ENCODE measurements at places on chromosomes 3 and 15.
A peak's percentile ranks its signal among the peaks of the same experiment; 100 is the strongest.

DNA sequence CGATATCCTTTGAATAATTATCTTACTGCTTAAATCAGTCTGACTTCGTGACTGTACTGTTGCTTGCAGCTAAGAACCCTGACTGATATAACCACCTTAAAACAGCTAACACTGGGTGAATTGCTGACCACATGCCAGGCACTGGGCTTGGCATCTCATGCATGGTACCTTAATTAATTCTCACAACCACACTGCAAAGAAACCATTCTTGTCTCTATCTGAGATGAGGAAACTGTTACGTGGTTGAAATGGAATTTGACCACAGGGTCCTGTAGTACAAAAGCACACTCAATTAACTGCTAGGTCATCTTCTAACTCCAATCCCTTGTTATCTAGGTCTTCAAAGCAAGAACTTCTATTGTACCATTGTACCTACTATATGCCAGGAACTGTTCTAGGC lies 92.7 kb upstream of the PRICKLE2 start:
- no peak for DNase-seq

GRCh38 chr15:74393423-74393822 lies 26.0 kb upstream of the CYP11A1 start:
- DNase-seq: no peak

DNA sequence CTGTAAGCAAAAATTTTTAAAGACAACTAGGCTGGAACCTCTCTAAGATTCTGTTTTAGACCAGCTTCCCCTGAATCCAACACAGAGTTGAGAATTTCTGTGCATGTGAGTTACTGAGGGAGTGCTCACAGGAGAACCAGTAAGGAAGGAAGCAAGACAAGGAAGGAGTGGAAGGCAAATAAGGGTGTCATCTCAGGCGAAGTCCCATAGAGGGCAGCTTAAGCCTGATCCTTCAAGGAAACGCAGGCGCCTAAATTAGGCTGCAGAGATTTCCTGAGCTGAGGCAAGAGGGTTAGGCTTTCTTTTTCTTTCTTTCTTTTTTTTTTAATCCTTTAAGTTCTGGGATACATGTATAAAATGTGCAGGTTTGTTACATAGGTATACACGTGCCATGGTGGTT lies 36.2 kb upstream of the COL6A6 start:
- peak; percentile 77 for DNase-seq

GRCh38 chr3:129015388-129016105 lies 14.4 kb downstream of the EFCC1 start:
- no peak for DNase-seq

DNA sequence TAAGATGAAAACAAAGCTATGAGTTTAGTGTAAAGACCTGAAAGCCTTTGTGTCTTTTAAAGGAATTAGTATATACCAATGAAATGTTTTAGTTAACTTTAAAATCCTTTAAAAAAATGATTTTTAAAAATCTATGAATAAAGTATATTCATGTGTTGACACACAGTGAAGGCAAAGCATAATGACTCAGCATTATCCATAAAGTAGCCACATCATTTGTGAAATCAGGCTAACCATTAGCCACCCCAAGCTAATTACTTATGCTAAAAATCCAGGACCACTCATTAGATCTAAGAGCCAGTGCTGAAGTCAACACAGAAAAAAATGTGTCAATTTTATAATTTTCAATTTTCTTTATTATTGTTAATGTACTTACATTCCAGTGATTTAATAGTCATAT lies 310.2 kb downstream of the TBC1D5 start:
- no peak for DNase-seq

DNA sequence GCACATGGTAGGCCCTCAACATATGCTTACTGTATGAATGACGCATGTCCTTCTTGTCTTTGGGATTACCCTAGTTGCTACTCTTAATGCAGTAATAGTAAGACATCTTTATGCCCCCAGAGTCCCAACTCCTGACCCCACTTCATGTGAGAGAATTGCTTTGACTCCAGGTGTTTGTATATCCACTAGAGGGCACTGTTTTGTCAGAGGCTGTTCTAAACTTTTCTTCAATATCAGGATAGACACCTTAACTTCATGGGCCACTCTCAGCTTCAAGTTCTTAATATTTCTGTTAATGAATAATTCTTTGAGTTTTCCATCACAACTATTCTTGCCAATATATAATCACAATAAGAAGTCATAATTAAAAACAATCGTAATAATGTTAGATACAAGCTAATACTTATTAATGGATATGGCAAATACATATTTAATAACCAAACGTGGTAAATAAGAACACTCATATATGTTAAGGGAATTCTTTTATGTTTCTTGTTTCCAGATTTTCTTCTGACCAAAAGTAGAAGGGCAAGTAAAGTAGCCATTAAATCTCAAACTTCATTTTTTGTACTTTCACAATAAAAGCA lies 337.2 kb upstream of the DNAJC19 start:
- no peak for DNase-seq

DNA sequence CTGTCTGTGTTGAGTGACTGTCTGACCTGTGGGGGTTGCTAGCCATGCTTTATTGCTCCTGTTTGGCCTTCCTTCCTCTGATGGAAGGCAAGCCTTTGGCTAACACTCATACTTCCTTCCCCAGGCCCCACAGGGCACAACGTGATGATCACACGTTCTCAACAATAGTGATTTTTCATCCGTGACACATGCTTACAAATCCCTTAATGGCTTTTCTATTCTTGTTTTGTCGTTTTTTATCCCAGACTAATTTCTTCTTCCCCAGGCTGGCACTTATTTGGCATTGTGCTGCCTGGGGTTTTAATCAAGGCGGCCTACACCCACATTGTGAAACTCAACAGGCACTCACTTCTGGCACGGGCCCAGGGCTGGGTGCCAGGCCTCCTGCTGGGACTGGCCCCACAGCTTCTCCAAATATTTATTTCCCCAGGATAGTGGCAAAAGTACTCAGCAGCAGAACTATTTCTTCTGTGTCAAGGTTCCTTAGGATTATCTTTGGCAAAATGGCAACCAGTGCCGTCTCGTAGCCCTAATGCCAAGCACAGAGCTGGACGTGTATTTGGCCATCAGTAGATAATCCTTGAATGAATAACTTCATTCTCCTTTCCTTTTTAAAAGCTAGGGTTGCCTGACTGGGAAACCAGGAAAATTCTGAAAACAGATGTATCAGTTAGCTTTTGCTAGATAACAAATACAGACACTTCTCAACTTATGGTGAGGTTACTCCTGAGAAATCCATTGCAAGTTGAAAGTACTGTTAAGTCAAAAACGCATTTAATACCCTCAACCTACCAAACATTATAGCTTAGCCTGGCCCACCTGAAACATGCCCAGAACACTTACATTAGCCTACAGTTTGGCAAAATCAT lies 30.6 kb downstream of the CMTM7 start:
- peak; percentile 74 for DNase-seq

- no peak for DNase-seq
These were observed 250.7 kb downstream of the FOXP1 start for GRCh38 chr3:71332813-71333212.

- DNase-seq: no peak
These were observed 67.7 kb downstream of the VPS13C start for GRCh38 chr15:61992518-61992917.

GRCh38 chr3:149421764-149422163 lies 44.3 kb upstream of the TM4SF1 start:
- no peak for DNase-seq

- no peak for DNase-seq
These were observed 62.2 kb downstream of the PLCH1 start for GRCh38 chr3:155682426-155683343.

- no peak for DNase-seq
These were observed 98.9 kb downstream of the LRRK1 start for GRCh38 chr15:101018016-101018415.

DNA sequence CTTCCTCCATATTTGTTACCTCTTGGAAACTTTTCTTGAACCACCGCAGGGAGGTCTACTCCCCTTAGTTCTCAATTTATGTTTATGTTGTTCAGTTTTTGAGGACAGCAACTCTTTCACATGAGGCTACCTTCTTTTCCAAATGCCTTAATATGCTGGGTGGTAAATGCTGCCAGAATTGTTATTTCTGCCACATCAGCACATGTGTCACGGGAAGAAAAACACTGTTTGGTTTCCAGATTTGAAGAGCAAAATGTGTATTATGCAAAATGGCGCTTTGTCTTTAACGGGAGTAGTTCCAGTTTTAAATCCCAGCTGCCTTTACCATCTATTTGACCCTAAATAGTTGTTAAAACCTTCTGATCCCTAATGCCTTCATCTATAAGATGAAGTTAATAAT lies 606.2 kb upstream of the TBL1XR1 start:
- no peak for DNase-seq

DNA sequence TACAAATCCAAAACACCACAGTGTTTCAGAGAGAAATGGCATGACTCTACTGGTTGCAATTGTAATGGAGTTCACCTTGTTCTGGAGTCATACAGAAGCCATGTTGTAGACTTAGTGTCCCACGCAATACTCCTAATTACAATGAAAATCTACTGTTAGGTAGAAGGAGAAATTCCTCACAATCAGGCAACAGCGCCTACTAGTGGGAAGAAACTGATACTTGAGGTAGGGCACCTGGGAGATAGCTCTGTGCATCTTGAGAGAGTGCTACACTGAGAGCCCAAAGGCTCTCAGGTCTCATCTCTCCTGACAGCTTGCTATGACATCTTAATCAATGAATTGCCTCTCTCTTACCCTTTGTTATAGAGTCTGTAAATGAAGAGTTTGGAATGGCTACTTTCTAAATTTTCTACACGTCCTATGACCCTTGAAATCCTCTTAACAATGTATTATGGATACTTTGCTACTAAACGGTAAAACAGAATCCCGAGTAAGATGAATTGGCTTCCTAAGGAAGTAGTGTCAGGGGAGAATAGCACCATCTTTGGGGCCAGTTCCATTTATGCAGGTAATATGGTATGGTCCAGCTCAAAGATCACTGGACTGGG lies 422.7 kb upstream of the TPRG1 start:
- DNase-seq: no peak

- no peak for DNase-seq
These were observed 10.6 kb downstream of the ANKUB1 start for GRCh38 chr3:149781741-149782140.

- DNase-seq: no peak
These were observed 298.4 kb downstream of the KCNH8 start for GRCh38 chr3:19446687-19447086.

DNA sequence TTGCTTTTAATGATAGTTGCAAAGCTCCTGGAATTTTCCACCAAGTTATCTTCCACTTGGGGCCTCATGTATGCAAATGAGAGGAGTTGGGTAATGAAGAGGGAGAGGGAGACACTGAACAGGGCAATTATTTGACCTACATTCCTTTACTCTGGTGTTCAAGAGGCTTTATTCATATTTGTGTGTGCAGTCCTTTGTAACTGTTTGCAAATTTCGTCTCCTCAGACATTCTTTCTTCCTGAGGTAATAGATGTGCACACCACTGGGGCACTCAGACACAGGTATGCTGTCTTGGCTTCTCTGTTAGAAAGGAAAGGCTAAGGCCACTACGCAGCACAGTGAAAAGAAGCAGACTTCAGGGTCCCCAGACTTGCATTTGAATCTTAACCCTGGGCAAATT lies 189.7 kb upstream of the IL12A start:
- DNase-seq: no peak

GRCh38 chr3:141556034-141556433 lies 69.2 kb downstream of the RASA2 start:
- no peak for DNase-seq

DNA sequence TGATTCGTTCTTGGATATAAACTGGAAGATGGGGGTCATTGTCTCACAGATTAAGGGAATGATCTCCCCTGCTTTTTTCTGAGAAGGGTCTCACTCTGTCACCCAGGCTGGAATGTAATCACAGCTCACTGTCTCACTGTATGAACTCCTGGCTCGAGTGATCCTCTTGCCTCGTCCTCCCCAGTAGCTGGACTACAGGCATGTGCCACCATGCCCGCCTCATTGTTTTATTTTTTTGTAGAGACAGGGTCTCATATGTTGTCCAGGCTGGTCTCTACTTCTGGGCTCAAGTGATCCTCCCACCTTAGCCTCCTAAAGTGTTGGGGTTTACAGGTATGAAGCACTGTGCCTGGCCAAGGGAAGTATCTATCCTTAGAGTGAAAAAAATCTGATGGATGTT lies 5.4 kb downstream of the OXSR1 start:
- DNase-seq: no peak

DNA sequence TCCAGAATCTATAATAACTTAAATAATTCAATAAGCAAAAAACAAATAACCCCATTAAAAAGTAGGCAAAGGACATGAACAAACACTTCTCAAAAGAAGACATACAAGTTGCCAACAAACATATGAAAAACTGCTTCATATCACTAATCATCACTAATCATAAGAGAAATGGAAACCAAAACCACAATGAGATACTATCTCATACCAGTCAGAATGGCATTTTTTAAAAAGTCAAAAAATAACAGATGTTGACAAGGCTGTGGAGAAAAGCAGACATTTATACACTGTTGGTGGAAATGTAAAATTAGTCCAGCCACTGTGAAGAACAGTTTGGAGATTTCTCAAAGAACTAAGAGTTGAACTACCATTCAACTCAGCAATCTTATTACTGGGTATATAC lies 19.5 kb upstream of the ZMAT3 start:
- no peak for DNase-seq

GRCh38 chr3:86937306-86937791 lies 53.6 kb downstream of the VGLL3 start:
- DNase-seq: peak; percentile 52

DNA sequence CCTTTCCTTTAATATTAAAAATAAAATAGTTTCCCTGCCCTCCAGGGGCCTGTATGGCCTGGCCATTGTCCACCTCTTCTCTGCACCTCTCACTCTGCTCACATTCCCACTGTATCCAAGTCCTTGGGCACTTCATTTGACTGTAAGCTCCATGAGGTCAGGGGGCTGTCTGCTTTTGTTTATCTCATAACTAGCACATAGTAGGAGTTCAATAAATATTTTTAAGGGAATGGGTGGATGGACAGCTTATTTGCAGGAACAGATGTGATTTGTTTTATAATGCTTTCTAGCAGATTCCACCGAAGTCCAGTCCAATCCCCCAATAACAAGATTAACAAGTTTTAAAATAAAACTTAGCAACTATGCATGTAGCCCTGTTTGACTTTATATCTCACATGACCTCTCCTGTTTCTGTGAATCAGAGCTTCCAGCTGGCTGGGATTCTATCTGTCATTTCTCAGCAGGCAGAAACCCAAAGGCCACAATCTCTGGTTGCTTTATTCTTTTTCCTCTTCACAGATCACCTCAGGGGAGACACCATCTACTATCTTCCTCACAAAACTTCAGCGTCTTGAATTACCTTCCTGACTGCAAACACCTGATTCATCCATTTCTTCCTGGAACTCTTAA lies 123.0 kb upstream of the NR2F2 start:
- DNase-seq: no peak

- no peak for DNase-seq
These were observed 197.3 kb upstream of the HES1 start for GRCh38 chr3:193938613-193939012.

All from right hindlimb (tissue), 1 donor.